ENCODE measurements at places on chromosomes 2 and 18.

DNA sequence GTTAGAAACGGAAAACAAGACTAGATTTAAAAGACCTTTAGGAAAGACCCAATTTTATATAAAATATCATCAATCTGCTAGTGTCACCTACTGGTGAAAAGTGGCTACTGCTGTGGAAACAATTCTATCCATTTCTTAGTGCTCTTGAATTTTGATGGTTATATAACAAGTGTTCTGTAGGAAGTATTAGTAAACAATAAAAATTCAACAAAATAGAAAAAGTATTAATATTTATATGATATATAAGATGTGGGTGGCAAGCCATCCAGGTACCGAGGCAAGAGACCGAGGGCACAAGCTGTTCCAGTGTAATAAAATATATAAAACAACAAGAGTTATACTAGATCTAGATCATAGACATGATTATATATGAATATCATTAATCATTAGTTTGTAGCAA, 6.2 kb upstream of the TMEM87B start:
- no peak for DNase-seq

DNA sequence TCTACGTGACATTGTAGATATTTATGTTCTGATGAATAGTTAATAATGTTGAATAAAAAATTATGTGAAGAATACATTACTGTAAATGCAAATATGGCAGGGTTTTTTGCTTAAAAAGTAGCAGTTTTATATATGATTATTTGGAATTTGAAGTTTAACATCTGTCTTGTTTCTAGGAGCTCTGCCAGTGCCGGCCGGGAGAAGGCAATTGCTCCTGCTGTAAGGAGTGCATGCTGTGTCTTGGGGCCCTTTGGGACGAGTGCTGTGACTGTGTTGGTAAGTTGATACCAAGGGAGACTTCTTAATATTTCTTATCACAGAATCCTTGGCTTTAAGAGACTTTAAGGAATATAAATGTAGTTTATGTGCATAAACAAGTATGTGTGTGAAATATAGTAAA, 25.2 kb downstream of the TWSG1 start:
- no peak for DNase-seq

DNA sequence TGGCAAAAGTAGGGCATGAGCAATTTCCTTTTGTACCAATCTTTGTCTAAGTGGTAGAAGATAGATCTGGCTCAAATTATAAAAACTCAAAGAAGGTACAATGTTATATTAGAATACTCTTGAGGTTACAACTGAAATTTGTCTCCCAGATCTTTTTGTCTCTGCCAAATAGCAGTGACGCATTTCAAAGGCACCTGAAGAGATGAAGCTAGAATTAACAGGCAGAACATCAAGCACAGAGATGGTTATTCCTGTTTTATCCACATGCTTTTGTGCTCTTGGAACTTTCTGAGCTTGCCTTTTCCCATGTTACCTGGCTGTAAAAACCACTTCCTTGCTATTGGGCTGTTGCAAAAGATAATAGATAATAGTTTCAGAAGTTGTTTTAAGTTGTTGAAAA, 74.3 kb downstream of the GREB1L start:
- no peak for DNase-seq

DNA sequence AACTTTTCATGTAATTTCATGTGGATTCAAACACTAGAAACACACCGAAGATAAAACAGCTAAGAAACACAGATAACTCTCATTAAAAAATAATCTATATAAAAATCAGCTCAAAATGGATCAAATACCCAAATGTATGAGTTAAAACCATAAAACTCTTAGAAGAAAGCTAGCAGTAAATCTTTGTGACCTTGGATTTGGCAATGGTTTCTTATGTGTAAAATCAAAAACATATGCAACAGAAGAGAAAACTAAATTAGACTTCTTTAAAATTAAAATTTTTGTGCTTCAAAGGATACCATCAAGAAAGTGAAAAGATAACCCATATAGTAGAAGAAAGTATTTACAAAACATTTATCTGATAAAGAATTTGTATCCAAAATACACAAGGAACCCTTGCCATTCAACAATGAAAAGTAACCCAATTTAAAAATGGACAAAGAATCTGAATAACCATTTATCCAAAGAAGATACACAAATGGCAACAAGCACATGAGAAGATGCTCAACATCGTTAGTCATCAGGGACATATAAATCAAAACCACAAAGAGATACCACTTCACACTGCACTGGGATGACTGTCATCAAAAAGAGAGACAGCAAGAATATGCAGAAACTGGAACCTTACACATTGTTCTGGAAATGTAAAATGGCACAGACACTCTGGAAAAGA, 27.5 kb downstream of the GAREM1 start:
- no peak for DNase-seq

DNA sequence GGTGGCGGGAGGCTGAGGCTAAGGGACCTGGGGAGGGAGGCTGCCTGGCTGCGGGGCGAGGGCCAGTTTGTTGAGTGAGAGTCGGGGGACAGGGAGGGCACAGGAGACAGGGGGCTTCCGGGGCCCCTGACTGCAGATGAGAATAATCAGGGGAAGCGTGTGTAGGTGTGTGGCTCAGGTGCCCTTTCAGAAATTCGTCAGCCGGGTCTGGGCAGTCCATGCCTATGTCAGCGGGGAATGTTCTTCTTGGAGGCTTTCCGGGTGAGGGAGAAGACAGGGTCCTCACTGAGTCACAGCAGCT, 52.3 kb upstream of the OTOF start:
- no peak for DNase-seq

GRCh38 chr2:234852941-234853340, 98.9 kb upstream of the SH3BP4 start:
- DNase-seq: no peak

DNA sequence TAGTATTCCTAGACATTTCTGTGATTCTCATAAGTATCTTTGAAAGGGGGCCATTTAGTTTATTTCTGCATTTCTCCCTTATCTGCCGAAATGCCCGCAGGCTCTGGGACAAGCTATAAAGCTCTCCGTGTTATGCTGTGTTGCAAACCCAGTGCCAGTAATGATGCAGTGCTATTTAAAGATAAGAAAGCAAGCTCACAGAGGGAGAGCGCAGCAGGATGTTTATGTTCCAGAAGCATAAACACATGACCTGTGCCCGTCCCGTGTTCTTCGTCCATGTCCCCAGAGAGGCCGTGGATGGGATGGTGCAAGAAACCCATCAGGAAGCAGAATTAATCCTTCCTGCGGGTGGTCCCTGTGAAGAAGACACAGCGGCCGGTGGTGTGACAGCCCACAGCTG, 99.4 kb downstream of the NEDD4L start:
- DNase-seq: no peak

DNA sequence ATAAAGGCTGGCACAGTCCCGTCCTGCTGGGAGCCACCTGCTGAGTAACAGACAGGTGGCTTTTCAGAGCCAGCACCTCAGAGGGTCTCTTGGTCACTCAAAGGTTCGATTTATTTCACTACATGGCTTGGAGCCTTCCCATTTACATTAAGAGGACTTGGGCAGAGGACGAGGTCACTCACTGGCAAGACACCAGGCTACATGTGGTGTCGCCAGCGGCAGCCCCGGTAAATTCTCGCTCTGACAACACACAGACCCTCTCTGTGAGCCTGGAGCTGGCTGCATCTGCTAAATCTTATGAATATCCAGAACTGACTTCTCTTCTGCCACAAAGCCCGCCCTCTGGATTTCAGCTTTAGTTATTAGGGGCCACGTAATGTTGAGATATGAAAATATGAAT, 254.7 kb downstream of the VAPA start:
- no peak for DNase-seq

DNA sequence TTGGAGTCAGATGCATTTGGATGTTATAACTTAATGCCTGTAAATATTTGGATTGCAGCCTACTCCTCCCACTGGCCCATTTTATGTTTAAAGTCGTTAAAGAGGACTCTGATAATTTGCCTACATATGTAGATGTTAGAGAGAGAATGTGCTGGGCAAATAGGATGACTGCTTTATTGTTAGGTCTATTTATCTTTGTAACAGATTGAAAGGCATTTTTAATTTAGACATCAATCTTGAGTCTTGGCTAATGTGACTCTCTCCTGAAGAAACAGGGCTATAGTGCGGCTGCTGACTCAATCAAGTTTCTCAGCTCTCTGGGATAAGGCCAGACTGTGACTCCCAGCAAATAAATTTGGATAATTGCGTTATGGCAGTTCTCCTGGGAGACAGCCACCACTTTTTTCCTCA, 1101.4 kb downstream of the CBLN2 start:
- DNase-seq: no peak

DNA sequence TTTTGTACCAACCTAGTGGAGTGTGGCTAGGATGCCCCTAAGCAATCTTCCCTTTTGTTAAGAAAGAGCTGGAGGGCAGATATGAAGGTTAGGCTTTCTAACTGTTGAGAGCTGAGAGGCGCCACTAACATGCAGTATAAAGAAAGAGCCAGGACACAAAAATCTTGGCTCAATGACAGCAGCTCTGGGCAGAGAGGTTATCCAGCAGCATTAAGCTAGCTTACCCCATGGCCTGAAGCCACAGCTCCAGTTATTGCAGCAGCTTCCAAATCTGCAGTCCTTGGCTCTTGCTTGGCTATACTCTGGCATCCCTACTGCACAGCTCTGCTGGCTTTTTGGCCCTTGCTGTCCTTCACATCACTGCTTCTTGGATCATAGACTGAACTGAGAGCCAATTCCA, 213.4 kb downstream of the GPD2 start:
- DNase-seq: no peak

DNA sequence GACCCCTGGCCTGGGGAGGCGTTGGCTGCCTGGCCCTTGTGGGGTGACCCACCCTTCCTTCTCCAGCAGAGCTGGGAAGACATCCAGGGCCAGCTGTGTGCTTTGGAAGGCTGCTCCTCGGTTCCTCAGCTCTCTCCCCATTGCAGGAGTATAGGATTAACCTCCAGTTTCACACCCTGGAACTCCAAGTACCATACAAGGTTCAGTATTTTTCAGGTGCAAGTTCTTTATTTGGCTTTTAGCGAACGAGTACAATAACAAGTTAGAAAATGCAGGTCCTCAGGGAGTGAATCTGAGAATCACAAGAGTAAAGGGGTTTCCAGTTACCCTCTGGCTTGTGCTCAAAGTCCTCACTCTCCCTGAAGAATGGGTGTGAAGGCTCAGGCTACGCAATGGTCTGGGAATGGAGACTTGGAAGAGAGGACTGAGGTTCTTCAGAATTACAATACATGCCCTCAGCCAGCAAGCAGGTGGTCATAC, 101.2 kb downstream of the APOB start:
- DNase-seq: no peak

DNA sequence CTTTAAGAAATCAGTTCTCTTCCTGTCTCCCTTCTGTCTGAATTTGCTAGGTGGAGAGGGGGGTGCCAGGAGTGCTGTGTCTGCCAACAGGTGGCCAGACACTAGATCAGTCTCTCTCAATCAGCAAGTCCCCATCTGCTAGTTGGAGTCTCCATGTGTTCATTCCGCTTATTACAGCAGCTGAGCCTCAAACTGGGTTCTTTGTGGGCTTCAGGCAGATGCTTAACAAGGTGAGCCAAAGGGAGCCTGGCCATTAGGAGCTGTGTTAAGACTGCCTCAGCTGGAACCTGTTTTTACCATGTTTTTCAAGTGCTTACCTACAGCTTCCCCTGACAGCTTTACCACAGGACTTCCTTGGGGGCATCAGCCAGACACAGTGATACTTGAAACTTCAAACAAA, 401.9 kb downstream of the LRP1B start:
- DNase-seq: no peak

All from SHP77 (cell line).